CD14-positive monocyte (primary cell): ENCODE measurements at places on chromosomes 13 and 19.

DNA sequence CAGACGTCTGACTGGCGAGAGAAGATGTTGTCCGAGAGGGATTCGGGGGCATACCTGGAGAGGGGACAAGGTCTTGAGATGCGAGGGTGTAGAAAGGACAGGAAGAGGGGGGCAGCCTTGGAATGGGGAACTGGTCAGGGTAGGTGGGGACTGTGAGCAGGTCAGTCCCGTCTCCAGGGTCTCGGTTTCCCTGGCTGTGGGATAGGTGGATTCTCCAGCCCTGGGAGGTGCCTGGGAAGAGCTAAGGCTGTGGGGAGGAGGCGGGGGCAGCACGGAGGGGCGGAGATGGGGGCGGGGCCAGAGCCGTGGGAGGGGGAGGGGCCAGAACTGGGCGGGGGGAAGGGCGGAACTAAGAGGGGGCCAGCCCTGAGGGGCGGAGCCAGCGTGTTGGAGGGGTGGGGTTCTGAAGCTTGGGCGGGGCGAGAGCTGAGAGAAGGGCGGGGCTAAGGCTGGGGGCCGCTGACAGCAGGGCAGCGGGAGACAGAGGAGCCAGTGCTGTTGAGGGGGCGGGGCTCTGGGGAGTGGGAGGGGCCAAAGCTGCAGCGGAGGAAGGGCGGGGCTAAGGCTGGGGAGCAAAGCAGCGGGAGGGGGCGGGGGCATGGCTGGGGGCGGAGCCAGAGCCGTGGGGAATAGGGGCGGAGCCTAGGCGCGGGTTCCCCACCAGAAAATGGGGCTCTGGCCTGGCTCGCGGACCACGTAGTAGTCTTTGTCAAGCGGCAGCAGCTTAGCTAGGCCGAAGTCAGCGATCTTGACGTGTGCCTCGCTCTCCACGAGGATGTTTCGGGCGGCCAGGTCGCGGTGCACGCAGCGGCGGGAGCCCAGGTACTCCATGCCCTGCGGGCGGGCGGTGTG is 9.5 kb upstream of the INSL3 start:
- DNase-seq: no peak

DNA sequence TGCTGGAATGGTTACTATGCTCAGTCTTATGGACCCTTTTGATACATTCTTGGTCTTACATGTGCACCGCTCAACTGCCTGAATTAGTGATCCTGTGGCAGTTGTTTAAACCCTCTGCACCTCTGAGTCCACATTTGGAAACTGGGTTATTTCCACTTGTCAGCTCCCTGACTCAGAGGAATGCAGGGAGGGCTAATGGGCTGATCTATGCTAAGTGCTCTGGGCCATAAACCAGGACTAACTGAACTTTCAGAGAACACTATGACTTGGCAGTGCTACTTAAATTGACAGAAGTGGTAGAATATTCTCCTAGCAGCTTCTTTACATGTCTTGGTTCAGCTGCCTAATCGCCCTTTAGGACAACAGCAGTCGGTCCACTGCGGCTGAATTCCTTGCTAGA is 26.8 kb upstream of the MED4 start:
- DNase-seq: no peak

DNA sequence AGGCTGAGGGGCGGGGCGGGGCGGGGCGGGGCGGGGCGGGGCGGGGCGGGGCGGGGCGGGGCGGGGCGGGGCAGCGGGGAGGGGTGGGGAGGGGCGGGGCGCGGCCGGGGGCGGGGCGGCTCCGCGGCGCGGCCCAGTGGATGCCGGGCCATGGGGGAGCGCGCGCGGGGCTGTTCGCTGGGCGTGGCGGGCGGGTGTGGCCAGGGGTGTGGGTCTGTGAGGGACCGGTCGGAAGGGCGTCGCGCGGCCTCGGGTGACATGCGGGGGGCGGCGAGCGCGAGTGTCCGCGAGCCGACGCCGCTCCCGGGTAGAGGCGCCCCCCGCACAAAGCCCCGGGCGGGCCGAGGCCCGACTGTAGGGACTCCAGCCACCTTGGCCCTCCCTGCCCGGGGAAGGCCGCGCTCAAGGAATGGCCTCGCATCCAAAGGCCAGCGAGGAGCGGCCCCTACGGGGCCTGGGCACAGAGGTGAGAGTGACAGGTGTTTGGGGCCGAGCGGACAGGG is at the start of gene ZFP28:
Gene ZFP28, plus strand, starts transcription at position 188 of the 503 bp plus-strand sequence. Its CDS starts 71 bp downstream, at position 259.
- DNase-seq: no peak

DNA sequence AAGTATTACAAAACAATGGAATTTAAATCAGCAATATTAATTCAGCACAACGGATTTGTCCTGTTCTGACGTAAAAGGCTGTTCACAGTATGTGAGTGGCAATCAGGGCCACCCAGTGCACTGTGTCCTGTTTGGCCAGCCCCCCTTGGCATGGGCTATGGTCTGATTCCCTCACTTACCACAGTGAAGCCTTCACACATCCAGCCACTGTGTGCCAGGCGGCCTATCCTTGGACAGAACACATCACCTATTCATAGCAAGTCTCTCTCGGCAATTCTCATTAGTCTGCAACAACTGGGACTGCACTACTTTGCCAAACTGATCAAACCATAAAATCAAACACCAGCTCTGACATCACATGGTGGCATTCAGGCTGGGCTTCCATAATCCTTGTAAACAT is 221.5 kb upstream of the TSHZ3 start:
- no peak for DNase-seq

- DNase-seq: peak; percentile 75
These were observed 84.5 kb downstream of the LRRC63 start for GRCh38 chr13:46296115-46296822.

- no peak for DNase-seq
These were observed 15.1 kb upstream of the EMP3 start for GRCh38 chr19:48310227-48310626.

- no peak for DNase-seq
These were observed 43.5 kb upstream of the SHISA2 start for GRCh38 chr13:26095338-26095737.

DNA sequence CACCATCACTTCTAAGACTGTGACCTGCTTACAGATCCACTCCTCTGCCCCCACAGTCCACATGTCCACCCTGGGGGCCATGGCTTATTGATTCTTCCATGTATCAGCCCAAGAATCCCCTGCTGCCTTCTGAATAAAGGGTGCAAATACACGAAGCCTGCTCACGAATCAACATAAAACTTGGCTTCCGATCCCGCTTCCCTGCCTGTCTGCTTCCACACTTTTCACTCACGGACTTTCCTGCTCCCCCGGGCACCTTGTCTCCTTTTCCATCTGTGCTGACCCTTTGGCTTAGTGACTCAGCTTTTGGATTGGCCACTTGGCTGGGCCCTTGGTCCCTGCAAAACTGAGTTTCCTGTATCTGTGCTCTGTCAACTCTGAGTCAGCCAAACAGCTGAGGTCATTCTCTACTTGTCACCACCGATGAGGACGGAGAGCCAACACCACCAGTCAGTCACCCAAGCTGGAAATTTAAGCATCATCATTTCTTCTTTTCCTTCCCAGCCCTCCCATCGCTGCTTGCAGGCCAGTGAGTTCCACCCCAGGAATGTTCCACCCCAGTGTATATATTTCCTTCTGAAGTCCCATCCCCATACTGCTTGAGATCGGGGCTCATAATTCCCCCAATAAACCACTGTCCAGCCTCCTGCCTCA is 11.4 kb upstream of the USP12 start:
- DNase-seq: no peak

DNA sequence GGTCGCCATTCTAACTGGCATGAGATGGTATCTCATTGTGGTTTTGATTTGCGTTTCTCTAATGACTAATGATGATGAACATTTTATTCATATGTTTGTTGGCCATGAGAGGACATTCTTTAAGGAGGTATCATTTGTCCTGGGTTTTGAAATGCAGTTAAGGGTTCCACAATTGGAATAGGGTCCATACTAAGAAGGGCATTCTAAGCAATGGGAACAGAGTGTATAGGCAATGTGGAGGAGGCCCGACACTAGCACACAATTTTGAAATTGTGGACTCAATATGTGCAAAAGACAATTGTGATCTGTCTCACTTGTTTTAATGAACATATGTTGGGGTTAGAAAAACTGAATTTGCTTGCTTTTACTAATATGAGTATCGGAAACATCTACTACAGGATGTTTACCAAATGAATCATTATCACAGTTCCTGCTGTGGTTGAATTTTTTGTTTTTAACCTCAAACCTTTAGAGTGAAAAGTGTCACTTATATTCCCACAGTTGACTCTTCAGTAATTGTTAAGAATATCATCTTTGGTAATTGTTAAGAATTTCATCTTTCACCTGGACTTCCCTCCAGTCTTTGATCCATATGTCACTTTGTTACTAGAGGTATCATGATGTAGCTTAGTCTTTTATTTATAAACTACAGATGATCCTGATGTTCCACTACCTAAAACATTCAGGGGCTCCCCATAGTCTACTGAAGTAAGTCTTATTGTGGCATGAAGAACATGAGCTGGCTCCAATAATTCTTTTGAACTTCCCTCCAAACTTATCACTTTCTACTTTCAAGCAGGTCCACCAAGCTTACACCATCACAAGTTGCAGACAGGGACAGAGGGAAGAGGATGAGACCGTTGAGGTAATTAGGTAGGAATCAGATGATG is 109.7 kb upstream of the KLF12 start:
- DNase-seq: no peak

DNA sequence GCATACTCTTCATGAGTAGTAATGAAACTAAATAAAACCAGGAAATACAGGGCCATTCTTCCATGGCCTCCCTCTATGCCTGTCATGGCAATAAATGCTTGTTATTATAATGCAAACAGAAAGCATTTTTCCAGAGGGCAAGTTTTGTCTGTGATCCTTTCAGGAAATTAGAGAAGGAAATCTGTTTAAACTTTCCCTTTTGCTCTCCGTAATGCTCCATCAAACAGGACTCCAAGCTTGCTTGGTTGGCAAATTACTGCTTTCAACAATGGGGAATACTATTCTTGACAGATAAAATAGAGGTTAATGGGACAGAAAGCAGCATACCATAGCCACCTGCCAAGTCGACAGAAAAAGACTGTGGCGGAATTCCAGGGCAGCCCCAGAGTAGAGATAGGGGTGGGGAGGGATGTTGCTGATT is 252.5 kb downstream of the LHFPL6 start:
- DNase-seq: no peak

DNA sequence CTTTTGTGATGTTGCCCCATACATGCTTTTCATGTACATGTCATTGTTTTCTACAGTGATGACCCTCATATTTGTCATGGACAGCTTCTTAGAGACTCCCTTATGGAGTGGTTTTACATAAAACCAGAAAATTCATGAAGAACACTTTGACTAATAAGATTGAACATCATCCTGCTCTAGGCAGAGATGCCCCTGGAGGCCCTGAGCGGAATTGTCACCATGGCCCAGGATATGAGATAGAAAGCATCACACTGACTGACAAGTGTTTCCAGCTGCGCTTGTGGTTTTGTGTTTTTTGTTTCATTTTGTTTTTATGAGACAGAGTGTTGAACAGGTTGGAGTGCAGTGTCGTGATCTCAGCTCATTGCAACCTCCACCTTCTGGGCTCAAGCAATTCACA is 22.2 kb downstream of the ZNF701 start:
- DNase-seq: no peak

- no peak for DNase-seq
These were observed 16.2 kb downstream of the COMP start for GRCh38 chr19:18774782-18775444.

GRCh38 chr13:26424181-26424580 is 133.3 kb upstream of the WASF3 start:
- no peak for DNase-seq

- DNase-seq: peak; percentile 69
These were observed 84.1 kb upstream of the FNDC3A start for GRCh38 chr13:48891586-48891985.

DNA sequence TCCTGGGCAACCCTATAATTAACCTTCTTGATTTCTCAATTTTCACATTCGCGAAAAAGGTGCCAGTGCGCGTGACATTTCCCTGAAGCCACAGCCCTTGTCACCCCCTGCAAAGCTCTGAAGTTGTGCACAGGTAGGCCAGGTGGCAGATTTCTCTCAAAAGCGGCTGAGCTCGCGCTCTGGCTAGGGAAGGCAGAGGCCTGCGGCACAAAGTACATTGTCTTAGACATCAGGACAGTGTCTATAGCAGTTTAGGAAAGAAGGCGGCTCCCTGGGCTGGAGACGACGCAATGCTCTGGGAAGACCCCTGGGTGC is 42.9 kb upstream of the ZNF14 start:
- DNase-seq: no peak

DNA sequence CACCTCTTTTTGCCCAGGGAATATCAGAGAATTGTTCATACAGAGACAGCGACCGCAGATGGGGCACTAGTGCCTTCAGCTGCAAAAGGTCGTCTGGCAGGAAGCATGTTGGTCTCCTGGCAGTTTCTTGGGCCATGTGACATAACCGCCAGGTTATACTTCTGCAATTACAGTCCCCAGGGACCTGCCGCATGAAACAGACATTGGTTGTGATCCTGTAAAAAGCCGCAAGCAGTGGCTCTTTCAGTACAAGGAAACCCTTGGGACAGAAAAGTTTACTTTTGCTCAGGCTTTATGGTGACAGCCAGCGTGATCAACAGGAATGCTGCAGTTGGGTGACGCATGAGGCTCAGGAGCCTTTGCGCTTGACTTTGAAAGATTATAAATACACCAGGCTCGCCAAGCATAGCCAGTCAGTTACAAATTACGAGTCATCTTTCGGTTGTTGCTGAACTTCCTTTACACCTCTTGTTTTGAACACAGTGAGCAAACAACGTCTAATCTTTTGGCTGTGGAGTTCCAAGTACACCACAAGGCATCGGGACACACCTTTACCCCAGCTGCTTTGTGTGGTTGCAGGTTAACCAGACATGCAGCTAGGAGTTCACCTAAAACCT is 50.5 kb upstream of the UBE2L5 start:
- DNase-seq: peak; percentile 21

DNA sequence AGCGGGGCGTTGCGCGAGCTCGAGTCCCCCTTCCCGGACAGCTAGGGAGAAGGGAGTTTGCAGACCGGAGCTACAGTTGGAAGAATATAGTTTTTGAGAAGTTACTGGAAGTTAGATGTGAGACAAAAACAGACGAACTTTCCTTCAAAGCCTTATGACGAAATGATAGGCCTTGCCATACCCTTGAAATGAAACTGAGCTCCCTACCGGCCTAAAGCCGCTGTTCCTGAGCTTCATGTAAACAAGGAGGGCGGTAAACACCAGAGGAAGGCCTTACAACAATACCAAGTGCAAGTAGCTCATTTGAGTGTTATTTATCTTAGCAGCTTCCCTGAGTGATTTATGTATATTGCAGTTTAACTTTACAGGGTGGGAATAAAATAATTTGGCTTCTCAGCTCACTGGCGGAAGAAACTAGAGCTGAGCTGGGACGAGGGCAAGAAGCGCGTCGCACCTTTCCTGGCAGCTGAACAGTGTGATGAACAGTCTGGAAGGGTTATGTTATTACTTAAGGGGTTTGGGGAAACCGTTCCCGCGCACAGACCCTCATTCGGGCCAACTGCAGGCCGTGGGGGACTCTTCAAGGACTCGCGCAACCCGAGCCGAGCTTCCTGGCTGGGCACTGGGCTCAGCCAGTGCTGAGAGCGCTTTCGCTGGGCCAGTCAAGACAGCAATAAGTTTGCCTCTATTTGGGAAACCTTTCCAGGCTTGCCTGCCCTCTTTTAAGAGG is 111.2 kb downstream of the KCNRG start:
- DNase-seq: no peak

GRCh38 chr19:42176990-42177685 is 40.3 kb downstream of the DEDD2 start:
- DNase-seq: peak; percentile 74
